T follicular helper cell (primary cell): ENCODE measurements at places on chromosomes 1 and 21.

DNA sequence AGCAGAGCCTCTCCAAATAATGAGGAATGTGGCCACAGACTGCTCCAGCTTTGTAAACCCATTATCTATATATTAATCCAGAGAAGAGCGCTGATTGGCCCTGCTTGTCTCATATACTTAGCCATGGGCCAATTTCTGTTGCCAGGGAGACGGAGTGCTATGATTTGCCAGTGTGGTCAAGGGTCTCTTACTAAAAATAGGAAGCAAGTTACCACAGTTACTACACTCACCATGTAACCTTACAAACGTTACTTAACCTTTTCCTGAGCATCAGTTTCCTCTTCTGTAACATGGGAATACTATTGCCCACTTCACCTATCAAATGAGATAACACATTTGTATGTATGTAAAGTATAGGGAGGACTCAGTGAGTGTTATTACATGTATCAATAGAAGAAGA, 7.7 kb upstream of the S100A2 start:
- no peak for DNase-seq

GRCh38 chr21:45410151-45410864, 5.3 kb downstream of the COL18A1 start:
- DNase-seq, result no peak

DNA sequence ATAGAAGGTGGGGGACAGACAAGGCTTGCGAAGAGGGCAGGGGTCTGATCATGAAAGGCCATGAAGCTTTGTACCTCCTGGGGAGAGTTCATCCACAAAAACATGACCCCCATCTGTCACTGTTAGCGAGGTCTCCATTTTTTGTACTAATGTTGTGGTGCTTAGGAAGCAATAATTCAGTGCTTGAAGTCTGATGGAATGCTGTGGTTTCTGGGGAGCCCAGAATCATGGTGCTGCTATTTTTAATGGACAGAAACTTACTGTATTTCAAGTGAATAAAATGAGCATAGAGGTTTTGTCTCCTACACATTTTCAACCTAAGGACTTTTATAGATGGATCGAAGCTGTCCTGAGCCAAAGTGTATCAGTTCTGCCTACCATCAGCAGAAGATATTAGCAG, 28.2 kb upstream of the RGL1 start:
- DNase-seq, result no peak

GRCh38 chr1:16503494-16503893, 10.6 kb downstream of the RNU1-1 start:
- no peak for DNase-seq

- no peak for DNase-seq
These were observed 13.8 kb downstream of the UBASH3A start for GRCh38 chr21:42417533-42417932.

DNA sequence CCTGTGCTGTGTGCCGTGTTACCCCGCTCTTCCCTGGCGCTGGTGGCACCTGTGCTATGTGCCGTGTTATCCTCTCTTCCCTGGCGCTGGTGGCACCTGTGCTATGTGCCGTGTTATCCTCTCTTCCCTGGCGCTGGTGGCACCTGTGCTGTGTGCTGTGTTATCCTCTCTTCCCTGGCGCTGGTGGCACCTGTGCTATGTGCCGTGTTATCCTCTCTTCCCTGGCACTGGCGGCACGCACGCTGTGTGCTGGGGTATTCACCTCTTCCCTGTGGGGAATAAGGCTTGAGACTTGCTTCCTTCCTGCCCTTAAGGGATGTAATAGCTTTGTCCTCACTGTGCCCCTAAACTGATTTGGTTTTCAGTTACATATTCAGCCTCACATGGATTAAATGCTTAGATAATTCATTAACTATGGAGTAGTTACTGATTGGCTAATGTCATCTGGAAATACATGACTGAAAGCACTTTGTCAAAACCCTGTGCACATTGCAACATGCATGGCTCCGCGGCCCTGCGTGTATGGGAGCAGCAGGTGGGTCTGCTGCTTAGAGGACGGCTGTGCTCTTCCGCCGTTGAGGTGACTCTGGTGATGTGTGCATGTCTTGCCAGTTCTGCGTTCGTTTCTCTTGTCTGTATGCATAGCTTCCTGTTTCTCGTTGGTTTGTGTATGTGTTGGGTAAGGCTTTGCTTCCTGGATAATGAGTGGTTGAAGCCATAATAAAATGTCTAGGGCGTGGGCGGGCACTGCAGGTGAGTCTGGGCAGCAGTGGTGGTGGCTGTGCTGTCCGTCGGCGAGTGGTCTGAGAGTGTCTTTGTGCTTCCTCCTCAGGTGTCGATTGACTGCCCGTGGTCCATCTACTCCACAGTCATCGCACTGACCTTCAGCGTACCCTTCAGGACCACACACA, 17.9 kb upstream of the PWP2 start:
- peak; percentile 46 for DNase-seq

- DNase-seq, result no peak
These were observed 186.5 kb upstream of the CTTNBP2NL start for GRCh38 chr1:112209493-112209892.

- DNase-seq, result no peak
These were observed 70.1 kb downstream of the MTR start for GRCh38 chr1:236864996-236865817.

GRCh38 chr1:22509815-22510214, 53.5 kb upstream of the EPHA8 start:
- no peak for DNase-seq

DNA sequence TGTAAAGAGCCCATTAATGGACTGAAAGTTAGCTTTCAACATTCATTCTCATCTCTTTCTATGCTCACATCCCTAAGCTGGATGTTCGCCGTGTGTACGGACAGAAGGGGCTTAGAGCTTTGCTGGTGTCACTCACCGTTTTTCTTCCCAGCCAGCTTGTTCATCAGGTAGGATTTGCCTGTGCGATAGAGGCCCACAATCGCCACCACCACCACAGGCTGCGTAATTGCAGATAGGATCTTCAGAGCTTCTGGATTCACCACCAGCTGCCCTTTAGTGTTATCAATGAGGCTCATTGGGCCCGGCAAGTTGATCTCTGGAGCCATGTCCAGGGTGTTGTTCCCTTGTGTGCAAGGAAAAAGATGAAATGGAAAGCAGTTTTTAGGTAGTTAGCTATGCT, 4.3 kb downstream of the GBP2 start:
- no peak for DNase-seq
